Activated T-cell treated with anti-CD3 and anti-CD28 coated beads for 1 hour (primary cell): ENCODE measurements at places on chromosomes 2 and 18.

GRCh38 chr2:31522786-31523185, 58.0 kb downstream of the SRD5A2 start:
- DNase-seq = no peak

- no peak for DNase-seq
These were observed 71.1 kb downstream of the DSC3 start for GRCh38 chr18:30971338-30971956.

GRCh38 chr2:35339211-35339610, 1016.4 kb upstream of the CRIM1 start:
- DNase-seq = no peak

DNA sequence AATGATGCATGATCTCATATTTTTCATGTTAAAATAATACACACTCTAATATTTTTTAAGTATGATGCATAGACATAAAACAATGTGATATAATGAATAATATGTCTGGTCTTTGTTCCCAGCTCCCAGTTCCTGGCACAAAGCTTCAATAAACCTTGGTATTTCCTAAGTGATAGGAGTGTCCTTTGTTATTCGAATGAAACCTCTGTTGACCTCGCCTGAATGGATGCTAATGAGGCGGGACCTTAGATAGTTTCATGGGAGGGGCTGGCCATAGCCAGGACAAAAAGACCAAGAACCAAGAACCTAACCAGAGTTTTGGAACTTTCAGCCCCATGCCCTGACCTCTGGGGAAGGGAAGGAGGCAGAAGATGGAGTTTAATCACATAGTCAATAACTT, 257.7 kb upstream of the COPS8 start:
- no peak for DNase-seq

GRCh38 chr18:68215931-68216330, 499.0 kb downstream of the TMX3 start:
- no peak for DNase-seq

- DNase-seq = no peak
These were observed 318.7 kb downstream of the MEIS1 start for GRCh38 chr2:66753660-66754059.

DNA sequence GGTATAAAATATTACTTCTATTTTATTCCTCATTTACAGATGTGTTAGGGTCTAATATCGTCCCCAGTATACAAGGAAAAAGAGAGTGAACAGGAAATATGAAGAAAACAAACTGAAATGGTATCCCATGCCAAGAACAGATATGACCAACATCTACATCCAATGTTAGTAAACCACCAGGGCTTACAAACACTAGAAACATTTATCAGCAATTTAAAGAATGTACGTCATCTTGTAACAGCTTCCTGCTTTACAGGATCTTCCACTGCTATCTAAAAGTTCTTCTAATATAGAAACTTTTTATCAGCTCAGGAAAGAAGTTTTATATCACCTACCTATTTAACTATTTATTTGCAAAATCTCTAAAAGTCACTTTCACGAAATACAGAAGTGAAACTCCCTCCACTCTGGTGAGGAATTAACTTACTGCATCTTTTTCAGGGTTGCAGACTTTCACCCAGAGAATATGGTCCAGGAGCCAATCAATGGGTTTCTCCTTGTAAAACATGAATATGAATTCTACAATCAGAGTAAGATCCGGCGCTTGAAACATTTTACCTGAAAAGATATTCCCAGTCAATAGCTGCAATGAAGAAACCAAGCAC, 35.2 kb downstream of the UNC50 start:
- DNase-seq = no peak

- DNase-seq = no peak
These were observed 69.6 kb downstream of the CABYR start for GRCh38 chr18:24208270-24209035.

DNA sequence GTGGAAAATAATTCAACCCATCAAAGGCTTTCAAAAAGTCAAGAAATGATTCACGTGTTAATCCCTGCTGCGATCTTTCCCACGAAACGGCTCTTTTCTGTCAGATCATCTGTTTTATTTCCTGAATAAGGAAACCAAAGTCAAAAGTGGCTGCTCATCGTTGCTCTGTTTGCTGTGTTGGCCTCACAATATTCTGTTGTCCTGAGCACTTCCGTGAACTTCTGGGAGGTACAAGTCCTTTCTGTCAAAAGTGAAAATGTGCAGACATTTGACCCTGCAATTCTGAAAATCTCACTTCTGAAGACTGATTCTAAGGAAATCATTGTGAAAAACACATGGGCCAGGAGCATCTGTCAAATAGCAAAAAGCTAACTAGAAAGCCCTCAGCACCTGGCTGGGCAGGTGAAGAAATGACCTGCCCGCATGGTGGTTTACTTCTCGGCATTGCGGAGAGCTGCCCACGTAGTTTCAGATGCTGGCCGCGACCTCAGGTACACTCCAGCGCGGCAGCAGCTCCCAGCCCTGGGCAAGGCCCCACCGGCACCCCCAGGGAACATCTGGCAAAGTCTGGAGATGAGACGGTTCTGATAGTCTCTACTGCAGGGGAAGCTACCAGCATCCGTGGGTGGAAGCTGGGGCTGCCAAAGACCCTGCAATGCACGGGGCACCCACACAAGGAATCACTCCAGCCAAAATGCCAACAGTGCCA, 31.9 kb upstream of the GPC1 start:
- no peak for DNase-seq

DNA sequence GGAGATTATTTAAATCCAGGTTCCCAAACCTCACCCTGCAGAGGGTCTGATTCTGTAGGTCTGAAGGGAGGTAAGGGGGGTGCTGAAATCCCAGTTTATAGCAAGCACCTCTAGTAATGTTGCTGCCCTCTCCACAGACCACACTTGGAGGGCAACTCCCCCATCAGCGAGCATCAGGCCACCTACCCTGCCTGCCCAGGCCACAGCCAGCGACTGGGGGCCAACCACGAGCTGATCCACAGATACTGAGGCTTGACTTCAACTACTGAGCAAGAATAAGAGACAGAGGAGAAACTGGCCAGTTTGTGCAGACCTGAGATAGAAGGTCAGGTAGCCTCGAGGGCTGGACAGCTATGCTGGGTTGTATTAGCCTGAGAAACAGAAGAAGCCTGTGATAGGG, 36.3 kb upstream of the LBH start:
- no peak for DNase-seq

DNA sequence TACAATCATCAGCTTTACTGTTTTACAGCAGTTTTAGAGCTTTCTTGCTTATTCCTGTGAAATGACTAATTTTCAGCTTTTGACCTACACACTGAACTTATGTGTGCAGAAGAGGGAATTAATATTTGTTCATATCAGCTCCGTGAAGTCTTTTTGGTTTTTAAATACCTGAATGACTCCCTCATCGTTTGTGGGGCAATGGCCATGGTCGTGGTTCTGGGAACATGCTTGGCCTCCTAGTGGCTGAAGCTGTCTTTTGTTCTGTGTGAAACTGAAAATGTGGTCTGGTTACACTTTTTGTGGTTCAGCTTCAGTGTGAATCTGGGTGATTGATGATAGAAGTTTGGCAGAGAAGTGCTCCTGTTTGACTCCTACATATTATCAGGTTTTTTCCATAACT, 408.1 kb downstream of the THSD7B start:
- no peak for DNase-seq

DNA sequence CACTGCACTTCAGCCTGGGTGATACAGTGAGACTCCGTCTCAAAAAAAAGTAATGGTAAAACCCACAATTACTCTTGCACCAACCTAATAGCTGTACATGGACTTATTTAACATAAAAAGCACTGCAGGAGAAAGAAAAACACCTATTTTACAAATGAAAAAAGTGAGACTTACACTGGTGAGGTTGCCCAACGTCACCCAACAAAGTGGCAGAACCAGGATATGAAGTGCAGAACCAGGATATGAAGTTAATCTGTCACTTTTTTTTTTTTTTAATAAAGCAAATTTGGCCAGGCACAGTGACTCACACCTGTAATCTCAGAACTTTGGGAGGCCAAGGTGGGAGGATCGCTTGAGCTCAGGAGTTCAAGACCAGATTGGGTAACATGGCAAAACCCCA, 13.5 kb upstream of the STK17B start:
- DNase-seq = no peak

DNA sequence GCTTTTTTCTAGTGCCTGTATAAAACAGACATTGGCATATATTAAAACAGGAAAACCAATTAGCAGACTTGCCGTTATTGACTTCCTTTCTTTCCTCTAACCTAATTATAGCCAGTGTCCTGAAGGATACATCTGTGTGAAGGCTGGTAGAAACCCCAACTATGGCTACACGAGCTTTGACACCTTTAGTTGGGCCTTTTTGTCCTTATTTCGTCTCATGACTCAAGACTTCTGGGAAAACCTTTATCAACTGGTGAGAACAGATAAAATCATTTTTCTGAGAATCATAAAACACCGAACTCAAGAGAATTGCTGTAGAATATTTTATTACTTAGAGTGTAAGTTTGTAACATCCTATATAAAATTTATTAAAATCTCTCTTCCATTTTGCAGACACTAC, 74.3 kb downstream of the SCN2A start:
- DNase-seq = no peak

DNA sequence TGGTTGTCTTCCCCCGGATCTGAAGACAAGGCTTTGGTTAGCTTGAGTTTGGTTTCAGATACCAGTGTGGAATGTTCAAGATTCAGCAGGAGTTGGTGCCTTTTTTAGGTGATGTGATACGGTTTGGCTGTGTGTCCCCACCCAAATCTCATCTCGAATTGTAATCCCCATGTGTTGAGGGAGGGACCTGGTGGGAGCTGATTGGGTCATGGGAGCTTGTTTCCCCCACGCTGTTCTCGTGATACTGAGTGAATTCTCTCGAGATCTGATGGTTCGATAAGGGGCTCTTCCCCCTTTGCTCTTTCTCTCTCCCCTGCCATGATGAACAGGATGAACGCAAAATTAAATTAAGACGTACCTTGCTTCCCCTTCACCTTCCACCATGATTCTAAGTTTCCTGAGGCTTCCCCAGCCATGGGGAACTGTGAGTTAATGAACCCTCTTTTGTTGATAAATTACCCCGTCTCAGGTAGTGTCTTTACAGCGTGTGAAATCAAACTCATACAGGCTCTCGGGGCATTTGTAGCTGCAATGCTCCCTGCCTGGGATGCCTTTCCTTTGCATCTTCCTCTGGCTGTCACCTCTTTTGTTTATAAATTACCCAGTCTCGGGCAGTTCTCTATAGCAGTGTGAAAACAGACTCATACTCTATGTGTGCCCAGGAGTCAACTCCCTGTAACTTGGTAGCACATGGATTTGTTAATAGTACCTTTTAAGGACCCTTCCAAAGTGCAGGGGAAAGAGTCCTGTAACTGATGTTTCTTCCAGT, 21.3 kb downstream of the PDCD1 start:
- no peak for DNase-seq

GRCh38 chr2:134466141-134466540, 212.3 kb downstream of the MGAT5 start:
- peak; percentile 18 for DNase-seq

DNA sequence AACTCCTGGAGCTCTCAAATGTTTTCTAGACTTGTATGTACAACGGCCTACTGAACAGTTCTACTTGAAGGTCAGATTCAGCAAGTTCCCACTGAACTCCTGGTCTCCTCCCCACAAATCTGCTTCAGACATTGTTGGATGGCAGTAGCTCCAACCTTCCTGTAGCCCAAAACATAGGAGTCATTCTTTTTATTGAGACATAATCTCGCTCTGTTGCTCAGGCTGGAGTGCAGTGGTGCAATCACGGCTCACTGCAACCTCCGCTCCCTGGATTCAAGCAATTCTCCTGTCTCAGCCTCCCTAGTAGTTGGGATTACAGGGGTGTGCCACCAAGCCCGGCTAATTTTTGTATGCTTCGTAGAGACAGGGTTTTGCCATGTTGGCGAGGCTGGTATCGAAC, 47.3 kb downstream of the QPCT start:
- DNase-seq = no peak

DNA sequence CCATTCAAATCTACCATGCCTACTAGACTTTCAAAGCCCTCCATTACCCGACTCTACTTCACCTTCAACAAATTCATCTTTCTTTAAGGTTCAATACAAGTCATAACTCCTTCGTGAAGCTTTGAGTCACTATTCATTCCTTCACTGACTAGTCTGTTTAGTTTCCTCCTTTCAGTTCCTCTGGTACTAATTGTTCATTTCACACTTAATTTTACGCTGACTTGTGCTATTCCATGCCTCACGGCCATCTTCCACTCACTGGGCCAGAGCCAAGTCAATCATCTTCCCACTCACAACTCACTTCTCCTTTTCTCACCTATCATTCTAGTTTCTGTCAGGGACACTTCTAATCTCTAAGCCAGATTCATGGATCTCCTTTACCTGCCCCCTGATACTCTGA, 136.2 kb downstream of the MTX2 start:
- DNase-seq = no peak

GRCh38 chr2:25757906-25758305, 84.5 kb upstream of the DTNB start:
- no peak for DNase-seq

DNA sequence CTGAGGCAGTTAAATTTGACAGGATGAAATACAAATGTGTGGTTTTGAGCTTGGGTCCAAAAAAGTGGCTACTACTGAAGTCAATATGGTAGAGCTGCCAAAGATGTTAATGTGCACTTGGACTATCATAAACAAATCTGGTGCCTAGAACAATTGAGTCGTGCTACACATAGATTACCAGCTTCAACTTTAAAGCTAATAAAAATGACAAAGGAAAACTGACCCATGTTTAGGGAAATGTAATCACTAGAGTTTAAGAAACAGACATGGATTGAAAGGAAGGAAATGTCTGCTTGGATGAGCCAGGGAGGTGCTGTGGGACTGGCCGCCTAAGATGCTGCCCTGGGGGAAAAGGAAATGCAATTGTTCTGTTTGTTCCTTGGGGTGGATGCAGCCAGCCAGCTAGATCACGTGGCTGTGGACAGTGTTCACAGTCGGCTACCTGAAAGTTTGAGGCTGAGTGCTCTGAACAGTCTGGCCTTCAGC, 36.6 kb downstream of the CYB5A start:
- no peak for DNase-seq

DNA sequence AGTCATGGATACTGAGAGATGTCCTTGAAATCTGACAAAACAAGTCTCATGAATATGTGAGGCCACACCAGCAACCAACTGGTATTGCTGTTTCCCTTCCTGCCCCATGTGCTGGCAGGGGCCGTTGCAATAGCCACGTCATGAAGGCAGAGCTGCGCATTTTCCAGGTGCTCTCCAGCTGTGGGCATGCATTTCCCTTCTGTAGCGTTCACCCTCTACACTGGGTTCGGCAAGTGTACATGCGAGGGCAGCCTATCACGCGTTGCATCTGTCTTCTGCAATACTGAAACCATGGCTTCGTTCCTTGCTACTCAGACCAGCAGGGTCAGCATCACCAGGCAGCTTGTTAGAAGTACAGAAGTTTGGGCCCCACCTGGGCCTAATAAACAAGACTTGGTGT, 17.4 kb downstream of the ARL4C start:
- no peak for DNase-seq

DNA sequence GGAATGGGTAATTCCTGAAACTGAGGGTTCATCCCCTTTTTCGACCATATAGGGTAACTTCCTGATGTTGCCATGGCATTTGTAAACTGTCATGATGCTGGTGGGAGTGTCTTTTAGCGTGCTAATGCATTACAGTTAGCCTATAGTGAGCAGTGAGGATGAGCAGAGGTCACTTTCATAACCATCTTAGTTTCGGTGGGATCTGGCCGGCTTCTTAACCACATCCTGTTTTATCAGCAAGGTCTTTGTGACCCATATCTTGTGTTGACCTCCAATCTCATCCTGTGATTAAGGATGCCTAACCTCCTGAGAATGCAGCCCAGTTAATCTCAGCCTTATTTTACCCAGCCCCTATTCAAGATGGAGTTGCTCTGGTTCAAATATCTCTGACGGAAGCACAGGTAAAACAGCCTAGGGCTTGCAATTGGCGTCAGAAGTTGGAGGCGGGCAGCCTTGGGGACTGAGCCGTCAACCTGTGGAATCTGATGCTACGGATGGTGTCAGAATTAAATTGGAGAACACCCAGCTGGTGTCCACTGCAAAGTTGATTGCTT, 19.5 kb downstream of the RALBP1 start:
- DNase-seq = no peak
